ENCODE measurements at places on chromosomes 13 and 19. TPM values are rescaled to one million over a fixed set of nuclear protein-coding genes. Genes with fewer than 3 reads are reported as not detected.

GRCh38 chr13:101398191-101398590 is 18.1 kb downstream of the NALCN start:
- no peak for DNase-seq

GRCh38 chr19:13057744-13058143 is 44.9 kb downstream of the LYL1 start:
- DNase-seq = no peak

DNA sequence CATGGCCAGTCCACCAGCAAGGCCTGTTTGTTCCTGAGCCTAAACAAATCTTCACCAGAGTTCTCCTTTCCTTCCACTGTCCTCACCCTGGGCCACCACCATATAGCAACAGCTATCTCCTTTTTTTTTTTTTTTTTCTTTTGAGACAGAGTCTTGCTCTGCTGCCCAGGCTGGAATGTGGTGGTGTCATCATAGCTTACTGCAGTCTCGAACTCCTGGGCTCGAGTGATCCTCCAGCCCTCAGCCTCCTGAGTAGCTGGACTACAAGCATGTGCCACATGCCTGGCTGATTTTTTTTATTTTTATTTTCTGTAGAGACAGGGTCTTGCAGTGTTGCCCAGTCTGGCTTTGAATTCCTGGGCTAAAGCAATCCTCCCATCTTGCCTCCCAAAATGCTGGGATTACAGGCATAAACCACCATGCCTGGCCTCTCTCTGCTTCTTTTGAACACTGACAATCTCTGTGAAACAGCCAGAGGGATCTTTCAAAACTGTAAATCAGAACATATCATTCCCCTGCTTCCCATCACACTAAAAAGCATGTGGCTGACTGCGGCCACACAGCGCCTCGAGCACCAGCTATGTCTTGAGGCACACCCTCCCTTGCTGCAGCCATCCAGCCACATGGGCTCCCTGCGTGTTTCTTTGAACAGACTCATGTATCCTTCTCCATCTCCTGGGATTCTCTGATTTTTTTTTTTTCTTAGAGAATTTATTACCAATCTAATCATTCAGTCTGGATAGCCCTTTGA is 110.6 kb downstream of the SIPA1L3 start:
- no peak for DNase-seq

DNA sequence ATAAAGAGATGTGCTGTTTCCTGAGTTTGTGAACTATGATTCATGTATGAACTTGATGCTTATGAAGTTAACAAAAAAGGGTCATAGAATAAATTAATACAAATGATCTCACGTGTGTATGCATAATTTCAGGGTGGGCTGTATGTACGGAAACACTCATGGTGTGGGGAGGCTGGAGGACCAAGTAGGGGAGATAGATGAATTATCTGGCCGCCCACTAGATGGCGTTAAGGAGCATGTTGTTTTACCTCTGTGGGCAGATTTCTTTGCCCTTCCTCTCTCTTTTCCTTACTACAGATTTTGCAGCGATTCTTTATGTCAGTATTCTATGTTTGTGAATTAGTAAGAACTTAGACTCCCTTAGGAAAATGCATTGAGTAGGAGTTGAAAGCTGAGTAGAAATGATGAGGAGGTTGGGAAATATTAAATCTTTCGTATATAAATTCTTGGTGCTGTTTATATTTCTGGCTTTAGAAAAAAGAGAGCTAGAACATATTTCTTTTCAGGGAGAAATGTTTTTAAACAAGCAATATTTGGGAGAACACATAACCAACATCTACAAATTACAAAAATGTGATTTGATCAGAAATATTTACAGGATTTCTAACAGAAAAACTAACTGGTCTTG is 47.4 kb upstream of the TMTC4 start:
- no peak for DNase-seq

- no peak for DNase-seq
Measured at GRCh38 chr13:44243198-44243857, 130.3 kb upstream of the SERP2 start.

RFX2 gene
- polyA plus RNA-seq = 7.8 TPM

SBSN gene
- not detected for polyA plus RNA-seq

NRTN gene
- polyA plus RNA-seq = 2.0 TPM

C19orf85 gene
- not detected for polyA plus RNA-seq

TMEM259 gene
- polyA plus RNA-seq = 86.9 TPM

SMAD9 gene
- 30.6 TPM for polyA plus RNA-seq

PCSK4 gene
- 2.7 TPM for polyA plus RNA-seq

SIGLEC12 gene
- not detected for polyA plus RNA-seq

CYP4F11 gene
- polyA plus RNA-seq = 0.78 TPM

All from right renal cortex interstitium (tissue), 3 donors.